ENCODE measurements at places on chromosomes 5 and 9. TPM values are rescaled to one million over a fixed set of nuclear protein-coding genes. Genes with fewer than 3 reads are reported as not detected.
A peak's percentile ranks its signal among the peaks of the same experiment; 100 is the strongest.

- DNase-seq, result no peak
- H3K27ac ChIP-seq, result no peak overlapping the region
- H3K27me3 ChIP-seq, result no peaks in the 10 kb centered on the region
- peaks cover 11% of the 10 kb centered on the region for H3K4me1 ChIP-seq
These were observed 159.7 kb downstream of the MUSK start for GRCh38 chr9:110828264-110828663.

GRCh38 chr9:31908158-31908890 lies 476.1 kb upstream of the ACO1 start:
- no peak overlapping the region for H3K4me3 ChIP-seq
- DNase-seq, result no peak
- no peaks in the 10 kb centered on the region for H3K27me3 ChIP-seq
- no peak overlapping the region for H3K27ac ChIP-seq

GRCh38 chr5:7828269-7828668 lies 22.7 kb downstream of the CFAP90 start:
- no peak for DNase-seq
- H3K27ac ChIP-seq, result no peak overlapping the region
- H3K36me3 ChIP-seq, result no peaks in the 10 kb centered on the region
- H3K4me3 ChIP-seq, result no peak overlapping the region

DNA sequence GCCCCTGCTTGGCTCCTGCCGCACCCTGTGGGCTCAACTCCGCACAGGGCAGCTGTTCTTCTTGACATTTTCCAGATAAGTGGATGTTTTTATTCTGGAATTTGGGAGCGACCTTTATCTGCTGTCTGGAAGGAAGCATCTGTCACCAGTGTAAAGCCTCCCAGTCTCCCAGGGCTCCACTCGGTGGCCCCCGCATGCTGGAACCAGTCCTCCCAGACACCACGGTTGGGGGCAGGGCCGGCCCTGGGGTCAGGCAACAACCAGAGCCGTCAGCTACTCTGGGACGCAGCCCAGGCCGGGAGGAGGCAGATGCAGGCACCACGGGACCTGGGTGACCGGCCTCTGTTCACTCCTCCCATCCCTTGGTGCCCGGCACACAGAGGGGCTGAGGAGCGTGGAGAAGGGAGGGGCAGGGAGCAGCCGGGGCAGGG lies 92.8 kb upstream of the ADAMTS2 start:
- DNase-seq, result peak; percentile 93
- no peak overlapping the region for H3K27ac ChIP-seq
- H3K27me3 ChIP-seq, result no peaks in the 10 kb centered on the region
- H3K4me1 ChIP-seq, result no peaks in the 10 kb centered on the region
- no peak overlapping the region for H3K4me3 ChIP-seq
- no peaks in the 10 kb centered on the region for H3K36me3 ChIP-seq

DNA sequence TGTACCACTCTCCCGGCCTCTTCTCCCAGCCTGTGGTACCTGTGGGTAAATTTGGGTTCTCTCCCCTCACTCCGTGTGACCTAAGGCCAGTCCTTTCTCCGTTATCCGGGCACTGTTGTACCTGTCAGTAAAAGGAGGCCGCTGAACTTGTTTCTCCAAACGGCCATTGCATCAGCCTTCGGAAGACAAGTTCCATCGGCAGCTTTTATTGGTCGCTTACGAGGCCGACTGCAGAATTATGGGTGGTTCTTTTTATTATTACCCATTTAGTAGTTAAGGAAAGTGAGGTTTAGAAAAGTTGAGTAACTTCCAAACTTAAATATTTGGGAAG lies 558 bp downstream of the GRPEL2 start:
- no peak for DNase-seq
- no peaks in the 10 kb centered on the region for H3K27me3 ChIP-seq
- H3K27ac ChIP-seq, result peak overlapping the region; percentile 99
- H3K36me3 ChIP-seq, result peaks cover 20% of the 10 kb centered on the region
- peak overlapping the region; percentile 91 for H3K4me3 ChIP-seq
- peaks cover 47% of the 10 kb centered on the region for H3K4me1 ChIP-seq

DNA sequence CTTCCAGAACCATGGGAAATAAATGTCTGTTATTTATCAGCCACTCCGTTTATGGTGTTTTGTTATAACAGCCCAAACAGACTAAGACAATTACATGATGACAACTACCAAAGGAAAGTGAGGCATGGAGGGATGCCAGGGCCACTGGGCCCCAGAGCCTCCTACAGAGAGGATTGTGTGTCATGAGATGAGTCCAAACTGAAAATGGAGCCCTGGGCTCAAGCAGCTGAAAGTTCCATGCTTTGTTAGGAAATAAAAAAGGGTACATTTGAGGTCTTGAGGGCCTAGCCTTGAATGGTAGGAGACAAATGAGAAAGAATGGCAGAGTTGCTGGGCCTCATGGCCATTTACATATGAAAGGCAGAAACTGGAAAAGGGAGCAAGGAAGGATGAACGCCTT lies 586.5 kb downstream of the CETN3 start:
- H3K27ac ChIP-seq, result no peak overlapping the region
- H3K4me1 ChIP-seq, result no peaks in the 10 kb centered on the region
- no peaks in the 10 kb centered on the region for H3K36me3 ChIP-seq
- H3K27me3 ChIP-seq, result no peaks in the 10 kb centered on the region
- no peak overlapping the region for H3K4me3 ChIP-seq

- H3K4me3 ChIP-seq, result no peak overlapping the region
- H3K27ac ChIP-seq, result no peak overlapping the region
- no peaks in the 10 kb centered on the region for H3K36me3 ChIP-seq
- no peaks in the 10 kb centered on the region for H3K4me1 ChIP-seq
These were observed 130.9 kb downstream of the CEMIP2 start for GRCh38 chr9:71637375-71637774.

- H3K4me1 ChIP-seq, result no peaks in the 10 kb centered on the region
These were observed 144.2 kb upstream of the EPB41L4A start for GRCh38 chr5:112563169-112563826.

- no peak for DNase-seq
- no peaks in the 10 kb centered on the region for H3K27me3 ChIP-seq
- H3K4me3 ChIP-seq, result no peak overlapping the region
- no peaks in the 10 kb centered on the region for H3K36me3 ChIP-seq
- H3K4me1 ChIP-seq, result peaks cover 15% of the 10 kb centered on the region
These were observed 280.4 kb downstream of the PSAT1 start for GRCh38 chr9:78577156-78577906.

- no peaks in the 10 kb centered on the region for H3K36me3 ChIP-seq
- DNase-seq, result no peak
- no peaks in the 10 kb centered on the region for H3K27me3 ChIP-seq
- H3K4me1 ChIP-seq, result peaks cover 29% of the 10 kb centered on the region
- H3K27ac ChIP-seq, result no peak overlapping the region
- H3K4me3 ChIP-seq, result no peak overlapping the region
These were observed 14.0 kb upstream of the GLRX start for GRCh38 chr5:95836544-95836943.

GRCh38 chr5:173310861-173311785 lies 17.1 kb downstream of the STC2 start:
- peaks cover 58% of the 10 kb centered on the region for H3K4me1 ChIP-seq
- no peak overlapping the region for H3K4me3 ChIP-seq
- no peak for DNase-seq
- peak overlapping the region; percentile 91 for H3K27ac ChIP-seq
- peaks cover 4% of the 10 kb centered on the region for H3K36me3 ChIP-seq
- no peaks in the 10 kb centered on the region for H3K27me3 ChIP-seq

DNA sequence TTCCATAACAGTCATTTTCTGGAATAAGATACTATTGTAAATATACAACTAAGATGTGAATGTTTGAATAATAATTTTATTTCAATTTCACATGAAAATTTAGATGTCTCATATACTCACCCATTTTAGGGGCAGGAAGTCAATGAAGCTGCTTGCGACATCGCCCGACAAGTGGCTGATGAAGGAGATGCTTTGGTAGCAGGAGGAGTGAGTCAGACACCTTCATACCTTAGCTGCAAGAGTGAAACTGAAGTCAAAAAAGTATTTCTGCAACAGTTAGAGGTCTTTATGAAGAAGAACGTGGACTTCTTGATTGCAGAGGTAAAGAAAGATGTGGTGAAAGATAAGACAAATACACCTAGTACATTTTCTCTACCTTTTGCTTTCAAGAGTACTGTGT lies 8.6 kb downstream of the BHMT start:
- DNase-seq, result no peak
- peaks cover 4% of the 10 kb centered on the region for H3K27me3 ChIP-seq
- H3K27ac ChIP-seq, result no peak overlapping the region

DNA sequence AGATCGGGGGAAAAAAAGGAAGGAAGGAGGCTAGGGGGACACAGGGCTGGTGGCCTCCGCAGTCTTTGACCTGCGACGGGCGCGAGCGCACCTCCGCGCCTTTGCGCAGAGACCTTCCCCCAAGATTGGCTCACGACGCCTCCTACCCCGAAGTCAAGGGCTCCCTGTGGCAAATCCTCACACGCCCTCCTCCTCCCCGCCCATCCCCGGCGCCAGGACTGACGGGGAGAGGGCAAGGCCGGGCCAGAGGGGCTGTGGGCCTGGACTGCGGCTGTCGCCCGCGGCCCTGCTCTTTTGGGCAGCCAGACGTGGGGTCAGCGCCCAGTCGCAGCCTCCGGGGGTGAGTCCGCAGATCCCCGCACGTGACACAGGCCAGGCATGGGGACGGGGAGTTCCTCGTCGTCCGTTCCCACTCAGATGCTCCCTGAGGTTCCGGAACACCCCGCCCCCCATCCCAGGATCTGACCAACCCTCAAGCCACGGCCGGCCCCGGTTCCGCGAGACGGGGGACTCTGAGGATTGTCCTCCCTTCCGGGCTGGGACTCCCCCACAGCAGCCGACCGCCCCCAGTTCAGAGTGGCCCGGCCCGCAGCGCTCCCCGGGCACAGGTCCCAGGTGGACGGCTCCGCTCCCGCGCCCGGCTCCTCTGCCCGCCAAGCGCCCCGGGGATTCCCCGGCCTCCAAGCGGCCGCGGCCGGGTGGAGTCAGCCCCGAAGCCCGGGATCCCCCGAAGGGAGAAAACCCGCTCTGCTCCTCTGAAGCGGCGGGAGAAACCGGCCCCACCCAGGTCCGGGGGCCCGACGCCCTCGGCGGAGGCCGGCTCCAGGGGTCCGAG lies 543 bp upstream of the ANKRD33B start:
- no peaks in the 10 kb centered on the region for H3K36me3 ChIP-seq
- no peaks in the 10 kb centered on the region for H3K27me3 ChIP-seq
- DNase-seq, result no peak
- peaks cover 27% of the 10 kb centered on the region for H3K4me1 ChIP-seq

DNA sequence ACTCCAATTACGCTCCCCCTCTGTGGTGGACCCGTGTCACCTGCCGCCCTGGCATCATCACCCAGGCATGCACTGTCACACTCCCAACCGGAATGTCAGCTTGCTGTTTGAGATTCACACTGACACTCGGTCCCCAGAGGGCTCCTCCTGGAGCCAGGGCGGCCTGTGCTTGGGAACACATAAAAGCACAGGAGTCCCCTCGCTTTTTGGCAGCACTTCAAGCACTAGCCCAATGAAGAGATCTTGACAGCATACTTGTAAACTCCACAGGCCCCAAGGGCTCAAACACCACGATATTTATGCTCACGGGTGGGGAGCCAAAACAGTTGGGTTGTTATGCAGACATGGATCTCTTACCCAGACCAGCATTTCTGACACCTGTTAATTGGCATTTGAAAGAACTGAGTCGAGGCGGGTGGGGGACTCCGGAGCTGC lies 90.8 kb upstream of the EGFLAM start:
- no peak overlapping the region for H3K27ac ChIP-seq
- peaks cover 28% of the 10 kb centered on the region for H3K27me3 ChIP-seq
- H3K36me3 ChIP-seq, result no peaks in the 10 kb centered on the region
- no peak overlapping the region for H3K4me3 ChIP-seq
- no peak for DNase-seq

DNA sequence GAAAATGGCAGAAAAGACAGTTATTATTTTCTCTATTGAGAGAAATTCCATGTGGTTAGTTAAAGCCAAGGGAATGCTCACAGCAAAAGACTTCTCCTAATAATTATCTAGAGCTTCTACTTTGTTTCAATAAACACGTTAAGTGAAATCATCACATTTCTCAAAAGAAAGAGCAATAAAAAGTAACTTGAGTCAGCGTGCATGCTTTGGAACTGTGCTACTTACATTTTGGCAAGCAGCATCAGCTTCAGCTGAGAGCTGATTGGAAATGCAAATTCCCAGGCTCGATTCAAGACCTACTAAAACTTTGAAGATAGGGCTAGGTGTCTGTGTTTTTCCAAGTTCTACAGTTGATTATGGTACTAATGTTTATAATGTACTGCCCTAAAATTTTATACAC lies 132.1 kb downstream of the CDH18 start:
- H3K27ac ChIP-seq, result no peak overlapping the region
- H3K36me3 ChIP-seq, result no peaks in the 10 kb centered on the region
- H3K4me3 ChIP-seq, result no peak overlapping the region
- DNase-seq, result no peak

GRCh38 chr5:170262061-170263045 lies 29.6 kb downstream of the C5orf58 start:
- H3K4me1 ChIP-seq, result no peaks in the 10 kb centered on the region
- H3K27ac ChIP-seq, result no peak overlapping the region
- peaks cover 54% of the 10 kb centered on the region for H3K27me3 ChIP-seq
- no peak for DNase-seq
- peaks cover 1% of the 10 kb centered on the region for H3K36me3 ChIP-seq

GRCh38 chr5:14244721-14245120 lies 101.6 kb downstream of the TRIO start:
- DNase-seq, result no peak
- no peaks in the 10 kb centered on the region for H3K27me3 ChIP-seq
- H3K27ac ChIP-seq, result peak overlapping the region; percentile 27
- peaks cover 88% of the 10 kb centered on the region for H3K4me1 ChIP-seq
- H3K4me3 ChIP-seq, result no peak overlapping the region

- peaks cover 19% of the 10 kb centered on the region for H3K4me1 ChIP-seq
- H3K36me3 ChIP-seq, result no peaks in the 10 kb centered on the region
- H3K4me3 ChIP-seq, result no peak overlapping the region
- H3K27me3 ChIP-seq, result no peaks in the 10 kb centered on the region
- no peak for DNase-seq
- H3K27ac ChIP-seq, result no peak overlapping the region
These were observed 11.2 kb upstream of the TRIO start for GRCh38 chr5:14131855-14132503.

- H3K4me3 ChIP-seq, result no peak overlapping the region
- no peaks in the 10 kb centered on the region for H3K27me3 ChIP-seq
- no peak overlapping the region for H3K27ac ChIP-seq
These were observed 176.4 kb downstream of the XRCC4 start for GRCh38 chr5:83253720-83254119.

GRCh38 chr5:164097749-164098148 lies 592.3 kb downstream of the MAT2B start:
- no peak overlapping the region for H3K4me3 ChIP-seq
- H3K4me1 ChIP-seq, result no peaks in the 10 kb centered on the region
- no peak for DNase-seq
- H3K36me3 ChIP-seq, result no peaks in the 10 kb centered on the region
- H3K27ac ChIP-seq, result no peak overlapping the region

GRCh38 chr9:114051281-114051680 lies 26.8 kb downstream of the AMBP start:
- peaks cover 31% of the 10 kb centered on the region for H3K36me3 ChIP-seq
- H3K4me1 ChIP-seq, result no peaks in the 10 kb centered on the region
- no peak overlapping the region for H3K4me3 ChIP-seq
- DNase-seq, result no peak

HAND1 gene
- total RNA-seq, result not detected

GRXCR2 gene
- total RNA-seq, result not detected

C1QTNF2 gene
- 0.34 TPM for total RNA-seq

GAS1 gene
- 70.0 TPM for total RNA-seq

GABRA1 gene
- total RNA-seq, result not detected
